Umbilical cord (tissue), 2 donors: ENCODE measurements at places on chromosomes 1 and 21. TPM values are rescaled to one million over a fixed set of nuclear protein-coding genes. Genes with fewer than 3 reads are reported as not detected.

DNA sequence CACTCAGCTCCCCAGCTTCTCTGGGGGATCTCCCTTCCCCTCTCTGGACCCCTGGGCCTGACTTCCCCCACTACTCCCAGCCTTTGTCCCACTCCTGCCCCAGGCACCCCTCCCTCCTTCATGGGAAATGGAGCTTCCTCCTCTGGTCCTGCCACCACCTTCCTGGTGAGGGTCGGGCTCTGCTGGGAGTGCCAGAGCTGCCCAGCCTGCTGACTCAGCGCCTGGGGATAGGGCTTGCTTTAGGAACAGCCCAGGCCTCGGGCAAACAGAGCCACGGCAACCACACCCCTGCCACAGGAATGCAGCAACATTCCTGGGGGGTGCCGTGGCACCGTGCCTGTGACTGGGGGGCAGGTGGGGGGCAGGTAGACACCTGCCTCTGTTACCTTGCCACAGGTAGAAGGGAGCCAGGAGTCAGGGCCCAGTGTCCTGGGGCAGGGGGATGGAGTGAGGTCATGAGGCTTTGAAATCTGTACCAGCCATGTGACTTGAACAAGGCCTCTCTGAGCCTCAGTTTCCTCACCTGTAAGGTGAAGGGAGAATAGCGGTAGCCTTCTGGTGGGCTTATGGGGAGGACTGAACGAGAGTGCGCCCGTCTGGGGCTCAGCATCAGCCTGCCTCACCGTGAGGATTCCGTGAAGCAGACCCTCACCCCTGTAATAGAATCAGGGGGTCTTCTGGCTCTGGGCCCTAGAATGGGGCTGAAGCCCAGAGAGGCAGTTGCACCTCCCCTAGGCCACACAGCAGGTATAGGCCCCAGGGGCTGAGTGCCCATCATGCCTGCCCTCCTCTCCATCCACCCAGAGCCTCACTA lies 17.8 kb upstream of the EPHA2 start:
- peak; percentile 81 for DNase-seq

DNA sequence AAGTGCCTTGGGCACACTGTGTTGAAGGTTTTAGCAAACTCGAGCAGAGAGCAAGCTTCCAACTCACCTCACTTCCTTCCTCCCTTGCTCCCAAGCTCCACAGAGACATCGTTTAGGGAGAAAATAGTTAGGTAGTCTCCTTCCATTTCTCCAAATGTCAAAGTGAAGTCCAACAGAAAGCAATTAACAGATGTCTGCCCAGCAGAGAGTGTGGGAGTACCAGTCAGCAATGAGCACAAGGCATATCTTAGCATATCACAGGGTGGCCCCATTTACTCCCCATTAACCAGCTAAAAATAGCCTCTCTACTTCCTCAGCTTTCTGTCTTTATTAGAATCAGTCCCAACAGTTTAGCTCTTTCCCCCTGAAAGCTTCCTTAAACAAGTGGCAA lies 334.2 kb upstream of the CAMK1G start:
- peak; percentile 36 for DNase-seq

DNA sequence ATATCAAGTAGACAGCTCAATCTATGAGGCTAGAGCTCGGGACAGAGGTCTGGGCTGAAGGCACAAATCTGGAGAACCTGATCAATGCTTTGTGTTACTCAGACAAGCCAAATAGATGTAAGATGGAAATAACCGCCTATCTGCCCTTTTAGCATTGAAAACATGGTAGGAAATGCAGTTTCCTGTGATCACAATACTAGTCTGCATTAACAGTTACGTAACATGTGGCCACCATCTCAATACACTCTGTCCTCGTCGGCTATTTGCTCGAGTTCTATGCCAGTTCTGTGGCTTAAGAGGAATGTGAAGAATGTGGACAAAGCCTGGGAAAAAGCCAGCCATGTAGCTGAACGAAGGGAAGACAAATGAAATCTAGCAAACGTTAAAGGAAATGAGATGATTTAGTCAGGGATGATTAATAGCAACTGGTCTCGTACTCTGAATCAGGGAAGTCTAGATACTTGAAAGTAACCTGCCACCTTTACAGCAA lies 73.3 kb downstream of the HSF2BP start:
- peak; percentile 93 for DNase-seq

GRCh38 chr1:39720094-39720999 lies 18.3 kb upstream of the PPIE start:
- DNase-seq = peak; percentile 72

DNA sequence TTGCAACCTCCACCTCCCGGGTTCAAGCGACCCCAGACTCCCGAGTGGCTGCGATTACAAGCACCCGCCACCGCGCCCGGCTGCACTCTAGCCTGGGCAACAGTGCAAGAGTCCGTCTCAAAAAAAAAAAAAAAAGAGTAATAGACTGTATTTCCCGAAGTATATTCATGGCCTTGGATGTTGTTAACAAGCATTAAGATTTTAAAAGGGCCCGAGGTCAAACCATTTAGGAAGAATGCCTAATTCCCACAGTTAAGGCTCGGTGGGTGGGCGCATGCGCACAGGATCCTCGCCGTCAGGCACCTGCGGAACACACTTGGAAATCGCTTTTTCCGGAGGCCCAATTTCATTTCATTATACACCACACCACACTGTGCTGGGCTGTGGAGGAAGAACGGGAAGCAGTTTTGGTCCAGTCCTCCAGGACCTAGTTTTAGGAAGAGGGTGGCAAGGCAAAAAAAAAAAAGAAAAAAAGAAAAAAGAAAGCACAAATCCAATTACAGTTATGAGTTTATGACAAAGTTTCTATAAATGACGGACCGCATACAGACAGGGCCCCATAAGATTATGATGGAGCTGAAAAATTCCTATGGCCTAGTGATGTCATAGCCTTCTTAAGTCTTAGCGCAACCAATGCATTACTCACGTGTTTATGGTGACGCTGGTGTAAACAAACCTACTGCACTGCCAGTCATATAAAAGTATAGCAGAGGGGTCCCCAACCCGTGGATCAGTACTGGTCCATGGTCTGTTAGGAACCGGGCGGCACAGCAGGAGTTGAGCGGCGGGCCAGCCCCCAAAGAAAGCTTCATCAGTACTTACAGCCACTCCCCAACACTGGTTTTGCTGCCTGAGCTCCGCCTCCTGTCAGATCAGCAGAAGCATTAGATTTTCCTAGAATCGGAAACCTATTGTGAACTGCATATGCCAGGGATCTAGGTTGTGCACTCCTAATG lies 38.2 kb downstream of the H3-3A start:
- peak; percentile 42 for DNase-seq

- DNase-seq = peak; percentile 24
Measured at GRCh38 chr1:219121679-219122078, 52.0 kb upstream of the LYPLAL1 start.

DNA sequence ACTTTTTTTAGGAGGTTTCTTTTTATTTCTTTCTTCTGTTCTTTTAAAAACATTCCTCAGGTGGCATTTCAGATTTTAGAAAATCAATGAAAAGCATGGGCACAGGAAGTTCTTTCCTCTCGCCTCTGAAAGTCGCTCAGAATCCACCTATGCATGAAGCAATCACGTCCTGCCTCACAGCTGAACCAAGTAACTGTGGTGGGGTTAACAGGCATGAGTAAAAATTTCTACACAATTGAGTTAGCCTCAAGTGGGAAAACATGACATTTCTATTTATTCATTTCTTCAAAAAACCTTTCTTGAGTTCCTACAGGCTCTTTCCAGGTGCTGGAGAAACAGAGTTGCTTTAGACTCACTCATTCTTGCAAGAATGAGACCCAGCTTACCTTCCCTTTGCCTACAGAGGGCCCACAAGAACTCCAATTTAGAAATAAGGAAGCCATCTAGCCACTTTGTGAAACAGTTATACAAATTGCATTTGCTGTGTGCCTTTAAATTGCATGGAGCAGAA lies 508.9 kb upstream of the PKN2 start:
- no peak for DNase-seq

DNA sequence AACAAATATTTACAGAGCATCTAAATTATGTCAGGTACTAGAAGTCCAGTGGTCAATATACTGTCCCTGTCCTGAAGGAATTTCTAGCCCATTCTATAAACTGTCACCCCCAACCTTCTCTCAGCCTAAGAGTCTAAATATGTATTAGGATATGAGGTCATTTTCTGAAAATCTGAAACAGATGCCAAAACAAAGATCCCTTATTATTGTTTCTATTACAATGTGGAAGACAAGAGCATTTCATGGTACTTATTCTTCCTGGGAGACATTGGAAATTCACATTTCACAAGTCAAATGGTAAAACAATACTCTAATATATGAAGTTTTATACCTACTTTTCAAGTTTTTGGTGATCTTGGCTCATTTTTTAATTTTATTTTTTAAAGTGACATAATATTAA lies 2.6 kb downstream of the CLCA1 start:
- no peak for DNase-seq

DNA sequence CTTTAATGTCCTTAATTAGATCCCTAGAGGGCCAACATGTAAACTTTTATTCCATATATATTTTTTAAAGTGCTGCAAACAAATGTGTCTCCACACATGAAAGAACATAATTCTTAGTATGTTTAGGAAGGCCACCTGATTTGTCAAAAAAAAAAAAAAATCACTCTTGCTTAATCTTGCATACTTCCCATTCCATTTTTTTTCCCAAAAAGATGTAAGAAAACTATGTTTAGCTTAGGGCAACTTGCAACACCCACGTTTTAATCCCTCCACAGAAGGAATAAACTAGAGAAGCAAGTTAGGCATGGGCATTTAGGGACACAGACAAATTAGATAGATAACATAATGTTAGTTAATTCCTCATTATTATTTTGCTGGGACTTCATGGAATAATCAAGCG lies 5.6 kb downstream of the YOD1 start:
- DNase-seq = no peak

GRCh38 chr1:109208394-109208793 lies 5.3 kb upstream of the SARS1 start:
- no peak for DNase-seq

DNA sequence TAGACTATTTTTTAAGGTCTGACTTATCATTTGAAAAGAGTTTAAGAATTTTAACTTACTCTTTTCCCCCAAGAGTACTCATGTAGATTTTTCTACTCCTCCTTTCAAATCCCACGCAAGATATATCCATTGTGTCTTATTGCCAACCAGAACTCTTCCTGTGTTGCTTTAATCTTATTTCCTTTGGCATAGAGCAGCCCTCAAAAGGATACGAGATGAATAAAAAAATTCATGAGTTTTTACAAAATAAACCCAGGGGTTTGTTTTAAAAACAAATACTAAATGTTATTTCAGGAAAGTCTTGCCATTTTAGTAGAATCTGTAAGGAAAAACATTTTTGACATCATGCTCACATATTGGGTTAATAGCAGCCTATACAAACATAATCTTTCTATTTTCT lies 543.2 kb upstream of the CXADR start:
- peak; percentile 35 for DNase-seq

DNA sequence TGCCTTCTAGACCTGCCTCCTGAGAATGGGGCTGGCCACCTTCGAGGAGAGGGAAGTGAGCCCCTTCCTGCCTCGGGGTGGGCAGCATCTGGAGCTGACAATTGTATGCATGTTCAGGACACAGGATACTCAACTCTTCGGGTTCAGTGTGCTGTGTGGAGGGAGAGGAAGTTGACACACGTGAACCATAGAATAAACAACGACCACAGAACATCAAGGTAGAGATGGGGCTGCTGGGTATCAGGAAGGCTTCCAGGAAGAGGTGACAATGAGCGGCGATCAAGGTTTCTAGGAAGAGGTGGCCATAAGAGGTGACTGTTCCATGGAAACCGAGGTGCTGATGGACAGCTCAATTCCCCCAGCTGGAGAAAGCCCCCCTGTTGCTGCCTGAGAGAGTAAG lies 22.0 kb downstream of the UBIAD1 start:
- DNase-seq = no peak

DNA sequence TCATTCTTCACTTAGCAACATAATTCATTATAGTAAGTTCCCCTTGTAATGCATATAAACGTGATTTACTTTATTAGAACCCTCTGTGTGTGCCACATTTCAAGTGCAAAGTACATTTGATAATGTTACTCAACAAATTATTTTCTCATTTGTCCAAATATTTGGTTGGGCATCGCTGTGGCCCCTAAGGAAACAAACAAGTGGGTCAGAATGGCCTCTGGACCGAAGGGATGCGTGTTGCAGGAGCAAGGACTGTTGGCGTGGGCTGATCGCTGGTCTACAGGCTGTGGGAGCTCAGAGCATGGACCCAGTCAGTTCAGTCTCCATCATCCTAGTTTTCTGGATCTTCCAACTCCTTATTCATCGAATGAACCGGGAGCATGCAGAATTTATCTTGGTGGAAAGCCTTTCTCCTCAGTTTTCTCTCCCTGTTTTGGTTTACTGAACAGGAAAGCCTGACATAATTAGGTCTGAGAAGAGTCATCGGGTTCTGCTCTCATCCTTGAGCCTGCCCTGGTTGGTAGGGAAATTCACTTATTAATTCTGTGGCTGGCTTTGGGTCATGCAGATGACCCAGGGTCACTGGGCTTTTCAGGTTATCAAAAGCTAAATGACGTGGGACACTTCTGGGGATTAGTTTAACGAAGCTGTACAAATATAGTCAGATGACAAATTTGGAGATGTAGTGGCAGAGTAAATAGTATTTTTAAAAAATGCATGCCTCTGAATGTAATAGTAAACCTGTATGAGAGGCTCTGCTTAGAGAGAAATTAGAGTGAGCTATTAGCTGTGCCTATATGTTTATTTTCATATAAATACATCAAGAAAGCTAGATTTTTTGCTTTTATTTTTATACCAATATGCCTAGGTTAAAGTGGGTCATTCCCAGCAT lies 200.2 kb downstream of the SDCCAG8 start:
- no peak for DNase-seq

DNA sequence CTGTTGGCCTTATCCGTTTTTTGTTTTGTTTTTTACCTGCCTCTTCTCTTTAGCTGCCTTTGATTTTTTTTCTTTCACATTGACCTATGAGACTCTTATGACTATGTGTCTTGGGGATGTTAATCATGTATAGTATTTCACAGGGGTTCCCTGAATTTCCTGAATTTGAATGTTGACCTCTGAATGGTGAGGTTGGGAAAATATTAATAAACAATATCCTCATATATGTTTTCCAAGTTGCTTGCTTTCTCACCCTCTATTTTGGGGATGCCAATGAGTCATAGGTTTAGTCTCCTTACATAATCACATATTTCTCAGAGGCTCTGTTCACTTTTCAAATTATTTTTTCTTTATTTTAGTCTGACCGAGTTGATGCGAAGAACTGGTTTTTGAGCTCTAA lies 29.6 kb downstream of the GBP5 start:
- no peak for DNase-seq

GRCh38 chr1:29237852-29238619 lies 1.7 kb downstream of the PTPRU start:
- DNase-seq = peak; percentile 38

OR2L8 gene
- total RNA-seq = not detected

HSD3B2 gene
- total RNA-seq = 2.9 TPM

ZSCAN20 gene
- total RNA-seq = 16.6 TPM

IFNLR1 gene
- total RNA-seq = 5.3 TPM

CLCA1 gene
- total RNA-seq = 0.72 TPM

KIAA1614 gene
- 17.6 TPM for total RNA-seq

RAB29 gene
- 5.8 TPM for total RNA-seq

RNU1-4 gene
- under 0.01 TPM for total RNA-seq

ARHGEF16 gene
- not detected for total RNA-seq

MRPL55 gene
- total RNA-seq = 46.0 TPM
